ENCODE measurements at places on chromosomes 4 and X. TPM values are rescaled to one million over a fixed set of nuclear protein-coding genes. Genes with fewer than 3 reads are reported as not detected.

DNA sequence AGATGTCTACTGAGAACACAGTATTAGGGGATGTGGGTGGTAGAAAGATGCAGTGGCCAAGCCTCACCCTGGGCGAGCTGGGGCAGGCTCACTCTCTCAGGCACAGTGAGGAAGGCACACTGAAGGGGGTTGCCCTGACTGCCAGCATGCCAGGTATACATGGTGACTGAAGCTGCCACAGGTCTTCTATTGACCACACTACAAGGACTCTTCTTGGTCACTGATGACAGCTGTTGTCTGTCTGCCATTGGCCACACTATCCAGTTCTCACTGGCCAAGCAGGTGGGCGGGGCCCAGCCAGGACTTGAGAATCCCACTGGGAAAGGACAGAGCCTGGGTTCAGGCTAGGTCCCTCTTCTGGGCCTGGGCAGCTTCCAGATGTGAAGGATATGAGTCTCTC is 39.7 kb upstream of the TBC1D14 start:
- DNase-seq, result no peak

DNA sequence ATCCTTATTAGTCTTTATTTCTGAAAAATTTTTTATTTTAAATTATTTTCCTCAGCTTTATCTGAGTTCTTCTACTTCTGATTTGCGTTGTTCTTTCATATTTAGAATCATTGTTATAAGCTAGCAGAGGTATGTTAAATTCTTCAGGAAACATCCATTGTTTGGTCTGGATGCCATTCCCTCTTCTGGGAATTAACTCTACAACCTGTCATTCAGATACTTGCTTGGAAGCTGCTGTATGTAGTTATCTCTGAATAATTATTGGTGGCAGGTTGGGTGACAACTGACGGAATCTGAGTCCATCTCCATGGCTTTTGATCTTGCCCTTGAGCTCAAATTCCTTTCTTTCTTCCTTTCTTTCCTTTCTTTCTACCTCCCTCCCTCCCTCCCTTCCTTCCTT is 61.9 kb downstream of the DDIT4L start:
- DNase-seq, result no peak

GRCh38 chr4:146349306-146349705 is 135.0 kb downstream of the REELD1 start:
- no peak for DNase-seq

- no peak for DNase-seq
These were observed 516.3 kb downstream of the BCOR start for GRCh38 chrX:39581411-39581810.

Gene MED28
- total RNA-seq, result 18.5 TPM

Gene SMR3B
- not detected for total RNA-seq

Gene RTL3
- total RNA-seq, result not detected

Measured in Caki2 (cell line).